ENCODE measurements at places on chromosomes 7 and 10. TPM values are rescaled to one million over a fixed set of nuclear protein-coding genes. Genes with fewer than 3 reads are reported as not detected.

DNA sequence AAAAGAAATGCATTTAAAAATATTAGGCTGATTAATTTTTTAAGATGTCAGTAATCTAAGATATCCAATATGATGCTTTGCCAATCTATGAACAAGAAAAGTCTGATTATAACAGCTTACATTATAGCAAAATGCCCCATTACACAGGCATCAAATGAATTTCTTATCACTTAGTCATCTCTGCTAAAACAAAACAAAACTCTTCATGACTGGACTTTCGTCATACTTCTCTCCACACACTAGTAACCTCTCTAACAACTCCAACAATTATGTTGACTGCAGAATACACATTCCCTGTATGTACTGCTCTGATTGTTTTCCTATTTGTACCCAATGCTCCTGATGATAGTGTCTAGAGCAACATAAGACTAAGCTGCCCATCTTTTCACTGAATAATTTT lies 3.8 kb upstream of the MKI67 start:
- no peak for DNase-seq

GRCh38 chr10:48231178-48231577 lies 43.3 kb downstream of the FRMPD2 start:
- DNase-seq, result no peak

- DNase-seq, result no peak
Measured at GRCh38 chr7:158107806-158108205, 479.8 kb downstream of the PTPRN2 start.

DNA sequence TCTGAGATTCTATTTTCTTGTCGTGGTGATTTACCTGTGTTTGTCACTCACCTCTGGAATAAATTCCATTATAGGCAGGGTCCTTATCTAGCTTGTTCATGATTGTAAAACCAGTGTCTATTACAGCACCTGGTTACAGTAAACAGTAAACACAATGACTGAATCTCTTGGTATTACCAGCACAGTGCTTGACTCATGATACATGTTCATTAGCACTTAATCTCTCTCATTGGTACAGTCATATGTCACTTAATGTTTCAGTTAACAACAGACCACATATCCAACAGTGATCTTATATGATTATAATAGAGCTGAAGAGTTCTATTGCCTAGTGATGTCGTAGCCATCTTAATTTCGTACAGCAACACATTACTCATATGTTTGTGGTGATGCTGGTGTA lies 1.6 kb upstream of the TASOR2 start:
- DNase-seq, result no peak

CPA2 gene
- total RNA-seq, result not detected

- no peak for DNase-seq
Measured at GRCh38 chr10:124099604-124100003, 6.2 kb upstream of the CHST15 start.

DNA sequence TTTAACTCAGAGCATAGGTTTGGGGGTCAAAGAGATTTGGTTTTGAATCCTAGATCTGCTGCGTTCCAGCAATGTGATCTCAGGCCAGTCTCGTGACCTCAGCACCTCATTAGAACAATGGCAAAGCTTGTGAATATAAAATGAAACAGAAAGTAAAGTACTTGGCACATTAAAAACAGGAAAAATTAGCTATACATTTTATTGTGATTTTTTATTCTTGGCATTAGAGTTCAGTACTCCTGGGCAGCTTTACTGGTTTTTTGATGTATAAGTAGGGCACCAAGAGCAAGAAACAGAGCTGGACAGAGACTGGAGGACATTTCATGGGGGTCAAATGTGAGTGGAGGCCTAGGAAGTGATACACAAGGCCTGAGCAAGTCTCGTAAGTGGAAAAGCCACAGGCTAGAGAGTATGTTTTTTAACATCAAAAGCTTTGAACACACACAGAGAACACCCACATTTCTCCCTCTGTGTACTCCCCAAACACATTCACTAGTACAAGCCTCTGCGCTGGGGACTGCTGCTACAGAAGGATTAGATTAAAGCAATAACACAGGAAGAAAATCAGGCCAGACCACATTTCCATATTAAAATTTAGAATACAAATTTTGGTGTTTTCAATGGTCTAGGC lies 157.2 kb upstream of the SLC25A13 start:
- DNase-seq, result no peak

GDF2 gene
- 8.0 TPM for total RNA-seq

- DNase-seq, result no peak
Measured at GRCh38 chr7:51134013-51134441, 182.6 kb downstream of the COBL start.

ICA1 gene
- 0.95 TPM for total RNA-seq

TSPAN13 gene
- 7.1 TPM for total RNA-seq

GRCh38 chr10:5265139-5265538 lies 68.5 kb downstream of the AKR1C4 start:
- DNase-seq, result no peak

DNA sequence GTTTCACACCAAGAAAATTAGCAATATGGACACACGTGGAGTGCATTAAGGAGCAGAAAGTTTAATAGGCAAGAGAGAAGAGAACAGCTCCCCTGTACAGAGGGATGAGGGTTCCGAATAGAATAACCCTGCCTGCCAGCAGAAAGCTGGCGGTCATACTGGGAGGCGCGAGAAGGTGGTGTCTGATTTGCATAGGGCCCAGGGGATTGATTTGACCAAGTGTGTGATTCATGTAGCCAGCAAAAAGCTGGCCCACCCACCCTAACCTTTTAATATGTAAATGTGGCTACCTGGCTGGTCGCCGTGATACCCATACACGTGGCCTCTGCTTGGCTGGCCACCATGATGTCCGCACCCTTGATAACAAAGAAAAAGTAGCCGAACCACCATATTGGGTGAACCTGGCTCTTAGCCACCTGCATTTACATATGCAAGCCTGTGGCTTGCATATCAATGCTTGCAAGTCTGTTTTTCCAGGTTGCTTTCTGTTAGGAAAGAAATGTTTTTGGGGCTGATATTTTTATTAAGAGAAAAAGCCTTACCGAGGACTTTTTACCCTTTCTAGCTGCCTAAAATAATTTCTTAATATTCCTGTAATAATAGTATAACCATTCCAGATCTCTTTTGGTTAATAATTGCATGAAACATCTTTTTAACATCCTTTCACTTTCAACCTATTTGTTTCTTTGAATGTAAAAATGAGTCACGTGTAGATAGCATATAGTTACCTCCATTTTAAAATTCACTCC lies 20.5 kb upstream of the VWDE start:
- DNase-seq, result no peak

GRCh38 chr7:117152213-117153007 lies 170.4 kb downstream of the WNT2 start:
- DNase-seq, result no peak

DNA sequence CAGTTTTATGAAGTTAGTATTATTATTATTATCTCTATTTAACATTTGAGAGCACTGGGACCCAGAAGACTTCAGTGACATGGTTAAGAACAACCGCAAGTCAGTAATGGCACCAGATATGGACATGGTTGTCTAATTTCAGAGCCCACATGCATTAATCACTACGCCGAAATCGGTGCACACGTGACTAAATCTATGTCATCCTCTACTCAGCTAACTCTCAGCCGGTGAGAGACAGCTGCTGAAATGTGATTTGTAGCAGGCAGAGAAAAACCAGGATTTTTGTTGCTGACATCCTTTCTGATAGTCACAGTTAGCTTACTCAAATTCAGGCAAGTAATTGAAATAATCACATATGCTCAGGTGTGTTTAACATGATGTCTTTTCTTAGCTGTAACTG lies 127.7 kb downstream of the SPAG6 start:
- no peak for DNase-seq

All from right lobe of liver (tissue), 6 donors.